Epithelial cell of umbilical artery (primary cell): ENCODE measurements at places on chromosomes 11 and 22. TPM values are rescaled to one million over a fixed set of nuclear protein-coding genes. Genes with fewer than 3 reads are reported as not detected.

The FAM180B gene
- not detected in 2 replicates for total RNA-seq

The HBD gene
- total RNA-seq = not detected in 2 replicates

The DDX10 gene
- 36.0 and 42.2 TPM in 2 replicates for total RNA-seq

The CD3E gene
- not detected in 2 replicates for total RNA-seq

The MOGAT2 gene
- total RNA-seq = not detected in 2 replicates

The PTPRCAP gene
- 0.30 and 0.97 TPM in 2 replicates for total RNA-seq
